ENCODE measurements at places on chromosomes 1 and 21.
A peak's percentile ranks its signal among the peaks of the same experiment; 100 is the strongest.

DNA sequence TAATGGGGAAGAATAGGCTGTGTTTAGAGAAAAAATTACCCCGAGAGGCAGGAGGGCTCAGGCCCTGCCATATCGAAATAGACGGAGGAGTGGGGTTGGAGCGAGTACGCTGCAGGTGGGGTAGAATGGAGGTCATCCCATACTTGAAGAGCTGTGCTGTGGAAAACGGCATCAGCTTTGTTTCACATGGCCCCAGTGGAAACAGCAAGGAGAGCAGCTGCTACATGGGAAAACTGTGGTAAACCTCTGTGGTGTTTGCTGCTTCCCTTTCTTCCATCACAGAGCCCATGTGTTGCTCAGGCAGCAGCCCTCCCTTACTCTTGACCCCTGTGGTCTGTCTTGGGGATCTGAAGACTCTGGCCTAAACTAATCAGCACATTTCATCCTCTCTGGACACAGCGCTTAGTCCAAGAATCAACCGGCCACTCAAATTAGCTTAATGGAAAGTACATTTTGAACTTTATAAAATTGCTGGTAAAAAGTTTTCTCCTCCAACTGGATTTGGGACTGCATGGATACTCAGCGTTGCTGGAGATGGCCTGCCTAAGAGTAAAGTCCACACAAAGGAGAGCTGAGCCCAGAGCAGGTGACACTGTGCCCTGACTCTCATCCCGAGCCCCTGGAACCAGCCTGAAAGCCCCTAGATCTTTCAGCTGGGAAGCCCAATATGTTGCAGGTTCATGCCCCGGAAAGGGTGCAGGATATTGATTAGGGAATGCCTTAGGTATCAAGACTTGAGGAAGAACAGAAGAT is 127.1 kb upstream of the GADD45A start:
- DNase-seq = no peak

GRCh38 chr1:38201431-38201830 is 154.8 kb upstream of the POU3F1 start:
- no peak for DNase-seq

- no peak for DNase-seq
Observed at GRCh38 chr1:40266786-40267535, 8.9 kb downstream of the ZMPSTE24 start.

- DNase-seq = no peak
Observed at GRCh38 chr1:29839726-29840125, 603.4 kb downstream of the PTPRU start.

DNA sequence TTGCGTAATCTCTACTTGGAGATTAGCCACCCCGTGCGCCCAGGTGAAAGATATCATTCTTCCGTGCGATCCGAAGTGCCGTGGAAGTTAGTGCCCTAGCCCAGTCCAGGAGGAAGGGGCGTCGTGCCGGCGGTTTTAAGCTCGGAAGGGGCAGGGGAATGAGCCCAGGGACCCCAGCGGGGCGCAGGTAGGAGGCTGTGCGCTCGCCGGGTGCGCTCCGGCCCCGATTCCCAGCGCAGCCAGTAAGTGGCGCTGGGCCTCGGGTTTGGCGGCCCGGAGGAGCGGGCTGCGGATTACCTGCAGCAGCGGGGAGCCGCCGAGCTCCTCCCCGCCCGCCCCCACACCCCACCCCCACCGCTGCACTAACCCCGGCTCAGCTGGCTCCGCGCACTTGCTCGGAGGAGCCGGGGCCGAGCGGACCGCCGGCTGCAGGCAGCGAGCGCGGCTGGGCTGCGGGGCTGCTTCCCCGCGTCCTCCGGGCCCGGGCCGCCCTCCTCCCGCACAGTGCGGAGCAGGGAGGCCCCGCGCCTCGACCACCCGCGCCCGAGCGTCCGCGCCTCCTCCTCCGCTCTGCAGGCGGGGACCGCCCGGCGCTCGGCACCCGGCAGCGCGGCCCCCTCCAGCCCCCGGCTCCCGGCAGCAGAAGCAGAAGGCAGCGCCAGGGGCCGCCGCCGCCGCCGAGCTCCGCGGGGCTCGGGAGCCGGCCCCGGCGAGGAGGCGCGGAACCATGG is at the start of gene RYR2:
Gene RYR2, plus strand, starts transcription at position 390 of the 731 bp plus-strand sequence. Its CDS starts 338 bp downstream, at position 728.
- no peak for DNase-seq

- DNase-seq = no peak
Observed at GRCh38 chr1:23286401-23286800, 57.7 kb downstream of the HNRNPR start.

- no peak for DNase-seq
Observed at GRCh38 chr1:4461726-4462290, 192.6 kb upstream of the AJAP1 start.

DNA sequence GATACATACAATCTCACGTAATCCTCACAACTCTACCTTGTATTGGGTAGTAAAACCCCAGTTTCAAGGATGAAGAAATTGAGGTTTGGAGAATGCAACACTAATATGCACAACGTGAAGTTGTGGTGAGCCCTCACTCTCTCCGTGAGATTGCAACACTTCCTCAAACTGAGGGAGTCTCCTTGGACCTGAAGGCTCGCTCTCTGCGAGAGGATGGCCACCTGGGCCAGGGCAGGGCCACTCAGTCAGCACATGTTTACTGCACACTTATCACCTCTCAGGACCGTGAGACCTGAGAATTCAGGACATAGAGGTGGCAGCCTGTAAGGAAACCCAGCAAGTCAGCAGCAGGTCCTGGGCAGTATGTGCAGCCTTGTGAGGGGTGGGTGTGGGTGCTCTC is 8.7 kb downstream of the SH3BP5L start:
- no peak for DNase-seq

DNA sequence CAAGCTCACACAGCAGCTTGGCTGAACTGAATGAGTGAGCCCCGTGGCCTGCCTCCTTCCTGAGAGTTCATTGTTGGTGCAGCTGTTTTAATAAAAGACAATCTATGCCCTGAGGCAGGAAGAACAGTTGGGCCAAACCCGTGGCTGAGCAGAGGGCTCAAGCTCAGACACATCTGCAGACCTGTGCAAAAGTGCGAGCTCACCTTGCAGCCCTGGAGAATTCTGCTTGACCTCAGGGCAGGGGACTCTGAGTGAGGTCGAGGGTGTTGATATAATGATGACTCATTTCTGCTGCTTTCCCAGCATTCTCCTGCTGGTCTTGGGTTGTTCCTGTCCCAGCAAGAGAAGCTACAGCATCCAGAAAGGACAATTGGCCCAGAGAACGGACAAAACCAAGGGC is 61.0 kb downstream of the ATP5PO start:
- DNase-seq = no peak

DNA sequence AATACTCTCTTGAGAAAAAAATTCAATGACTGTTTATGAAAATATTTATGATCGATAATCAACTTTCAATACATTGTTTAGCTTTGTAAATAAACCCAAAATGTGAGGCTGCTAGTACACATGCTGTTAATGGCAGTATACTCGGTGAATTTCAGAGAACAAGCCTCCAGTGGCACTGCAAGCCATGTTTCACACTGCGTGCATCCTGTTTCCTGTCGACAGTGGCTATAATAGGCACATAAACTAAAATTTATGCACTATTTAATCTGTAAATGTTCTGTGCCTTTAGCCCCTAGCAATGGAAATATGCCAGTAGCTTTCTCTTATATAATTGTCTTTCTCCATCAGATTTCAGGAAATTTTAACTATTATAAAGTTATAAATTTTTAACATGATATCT is 26.3 kb upstream of the RGS18 start:
- DNase-seq = no peak

DNA sequence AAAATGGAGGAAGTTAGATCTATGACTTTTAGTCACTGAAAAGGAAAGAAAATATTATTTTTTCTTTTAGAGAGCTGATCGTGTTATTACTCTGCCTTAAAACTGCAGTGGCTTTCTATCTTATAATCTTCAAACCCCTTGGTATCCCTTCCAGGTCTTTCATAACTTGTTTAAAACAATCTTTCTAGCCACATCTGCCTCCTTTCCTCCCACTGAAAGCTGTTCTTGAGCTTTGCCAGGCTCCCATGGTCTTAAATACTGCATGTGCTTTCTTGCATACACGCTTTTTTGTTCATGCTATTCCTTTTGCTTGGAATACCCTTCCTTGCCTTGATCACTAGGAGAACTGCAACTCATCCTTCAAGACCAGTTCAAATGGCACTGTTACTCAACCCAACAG is 65.9 kb upstream of the GADD45A start:
- no peak for DNase-seq

DNA sequence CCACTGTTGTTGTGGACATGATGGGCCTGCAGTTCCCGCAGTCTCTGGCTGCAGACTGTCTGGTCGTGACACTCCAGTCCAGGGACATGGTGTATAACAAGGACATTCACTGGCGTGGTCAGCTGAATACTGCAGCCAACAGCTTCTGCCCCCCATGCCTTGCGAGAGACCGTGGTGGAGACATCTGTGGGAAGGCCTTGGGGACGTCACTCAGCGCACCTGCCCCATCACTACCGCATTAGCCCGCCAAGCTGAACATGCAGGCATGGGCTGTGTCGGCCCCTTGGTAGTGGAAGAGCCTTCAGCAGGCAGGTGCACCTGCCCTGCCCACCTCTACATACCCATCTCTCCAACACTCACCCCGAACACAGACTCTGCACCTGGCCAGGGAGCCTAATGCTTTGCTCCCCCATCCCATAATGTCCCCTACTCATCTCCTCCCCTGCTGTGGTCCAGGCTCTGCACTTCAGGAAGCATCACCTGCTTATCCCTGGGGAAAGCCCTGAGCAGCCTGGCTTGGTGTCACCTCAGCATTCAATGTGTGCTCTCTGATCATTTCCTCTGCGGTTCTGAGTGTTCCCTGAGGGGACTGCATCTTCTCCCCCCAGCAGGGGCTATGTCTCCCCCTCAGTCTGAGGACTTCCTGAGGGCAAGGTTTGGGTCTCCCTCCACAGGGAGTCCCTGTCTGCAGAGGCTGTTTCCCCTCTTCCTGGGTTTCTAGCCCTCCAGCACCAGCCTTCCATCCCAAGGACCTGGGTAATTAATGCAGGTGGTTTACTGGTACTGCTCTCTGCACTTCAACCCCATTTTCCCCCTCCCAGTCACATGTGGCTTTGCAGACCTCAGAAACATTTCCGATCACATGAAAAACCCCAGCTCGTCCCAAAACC is 3.2 kb downstream of the PGLYRP4 start:
- DNase-seq = no peak

- DNase-seq = no peak
Observed at GRCh38 chr1:67599085-67599484, 85.9 kb upstream of the GADD45A start.

- DNase-seq = no peak
Observed at GRCh38 chr1:115983584-115983983, 7.3 kb downstream of the SLC22A15 start.

DNA sequence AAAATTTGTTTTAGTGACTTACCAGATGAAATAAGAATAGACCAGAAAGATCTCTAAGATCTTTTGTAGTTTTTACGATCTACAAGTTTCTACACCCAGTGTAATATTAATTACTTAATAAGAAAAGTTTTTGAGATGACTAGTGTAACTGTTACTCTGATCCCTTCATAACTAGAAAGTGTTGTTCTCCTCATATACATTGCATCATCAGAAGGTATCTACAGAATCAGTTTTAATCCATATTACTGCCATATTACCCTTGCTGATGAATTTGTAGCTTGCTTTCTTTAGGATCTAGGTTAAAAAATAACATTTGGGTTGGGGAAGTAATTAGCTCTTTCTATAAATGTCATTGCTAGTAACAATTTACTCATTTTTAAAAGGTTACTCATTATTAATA is 72.5 kb downstream of the GPR161 start:
- no peak for DNase-seq

GRCh38 chr1:109959974-109960744 is 24.4 kb upstream of the AHCYL1 start:
- peak; percentile 65 for DNase-seq

DNA sequence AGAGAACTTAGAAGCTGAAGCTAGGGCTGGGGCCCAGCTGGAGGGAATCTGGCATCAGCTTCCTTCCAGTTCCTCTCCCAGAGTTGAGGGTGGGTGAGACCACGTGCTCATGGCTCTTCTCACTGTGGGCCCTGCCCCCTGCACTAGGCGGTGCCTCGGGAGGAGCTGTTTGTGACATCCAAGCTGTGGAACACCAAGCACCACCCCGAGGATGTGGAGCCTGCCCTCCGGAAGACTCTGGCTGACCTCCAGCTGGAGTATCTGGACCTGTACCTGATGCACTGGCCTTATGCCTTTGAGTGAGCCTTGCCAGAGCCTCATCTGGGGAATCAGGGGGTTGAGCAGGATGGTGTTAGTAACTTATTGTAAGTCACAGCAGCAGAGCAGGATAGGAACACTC is 16.1 kb downstream of the AKR1A1 start:
- DNase-seq = no peak

DNA sequence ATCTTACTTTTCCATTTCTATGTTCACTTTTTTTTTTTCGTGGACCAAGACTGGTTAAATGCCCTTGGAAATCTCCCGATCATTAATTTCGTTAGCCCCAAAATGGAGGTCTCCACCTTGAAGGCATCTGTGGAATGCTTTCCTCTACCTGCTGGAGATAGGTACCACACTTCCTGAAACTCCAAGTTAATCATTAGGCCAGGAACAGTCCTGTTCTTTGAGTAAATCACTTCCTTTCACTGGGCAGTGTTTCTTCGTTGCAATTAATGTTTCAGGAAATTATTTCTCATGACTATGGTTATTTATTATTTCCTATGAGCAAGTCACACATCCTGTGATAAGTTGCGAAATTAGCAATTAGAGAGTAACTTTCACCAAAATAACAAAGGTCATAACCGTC is 225.2 kb upstream of the LYPLAL1 start:
- DNase-seq = no peak

DNA sequence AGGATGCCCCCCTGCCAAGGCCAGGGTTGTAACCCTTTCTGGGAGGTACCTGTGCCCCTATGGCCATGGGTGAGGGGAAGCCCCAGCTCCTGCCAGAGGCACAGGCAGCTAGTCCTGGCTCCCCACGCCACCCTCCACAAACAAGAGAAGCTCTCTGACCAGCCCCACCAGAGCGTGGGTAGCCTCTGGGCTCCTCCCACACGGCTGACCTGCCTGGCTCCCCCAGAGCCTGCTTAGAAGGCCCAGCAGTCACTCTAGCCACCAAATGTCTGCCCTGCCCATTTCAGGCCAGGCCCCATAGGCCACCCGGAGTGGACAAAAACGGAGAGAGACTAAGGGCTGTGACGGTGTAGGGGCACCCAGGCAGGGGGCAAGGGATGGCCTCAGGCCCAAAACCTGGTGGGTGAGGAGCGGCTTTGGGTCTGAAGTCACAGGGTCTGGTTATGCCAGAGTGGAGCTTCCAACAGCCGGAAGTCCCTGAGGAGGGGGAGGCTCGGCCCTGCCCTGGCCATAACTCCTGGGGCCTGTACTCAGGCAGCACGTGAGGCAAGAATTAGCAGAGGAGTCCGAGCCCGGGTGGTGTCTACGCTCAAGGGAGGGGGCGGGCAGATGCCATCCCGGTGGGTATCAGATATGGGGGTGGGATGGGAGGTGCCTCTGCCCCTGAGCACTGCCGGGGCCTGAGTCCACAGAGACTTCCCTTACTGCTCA is 155.4 kb downstream of the CASZ1 start:
- no peak for DNase-seq

- no peak for DNase-seq
Observed at GRCh38 chr21:25964015-25964414, 206.6 kb downstream of the APP start.

GRCh38 chr1:16009030-16009460 is 5.0 kb downstream of the SRARP start:
- peak; percentile 2 for DNase-seq
